ENCODE measurements at places on chromosomes 12 and 14.

DNA sequence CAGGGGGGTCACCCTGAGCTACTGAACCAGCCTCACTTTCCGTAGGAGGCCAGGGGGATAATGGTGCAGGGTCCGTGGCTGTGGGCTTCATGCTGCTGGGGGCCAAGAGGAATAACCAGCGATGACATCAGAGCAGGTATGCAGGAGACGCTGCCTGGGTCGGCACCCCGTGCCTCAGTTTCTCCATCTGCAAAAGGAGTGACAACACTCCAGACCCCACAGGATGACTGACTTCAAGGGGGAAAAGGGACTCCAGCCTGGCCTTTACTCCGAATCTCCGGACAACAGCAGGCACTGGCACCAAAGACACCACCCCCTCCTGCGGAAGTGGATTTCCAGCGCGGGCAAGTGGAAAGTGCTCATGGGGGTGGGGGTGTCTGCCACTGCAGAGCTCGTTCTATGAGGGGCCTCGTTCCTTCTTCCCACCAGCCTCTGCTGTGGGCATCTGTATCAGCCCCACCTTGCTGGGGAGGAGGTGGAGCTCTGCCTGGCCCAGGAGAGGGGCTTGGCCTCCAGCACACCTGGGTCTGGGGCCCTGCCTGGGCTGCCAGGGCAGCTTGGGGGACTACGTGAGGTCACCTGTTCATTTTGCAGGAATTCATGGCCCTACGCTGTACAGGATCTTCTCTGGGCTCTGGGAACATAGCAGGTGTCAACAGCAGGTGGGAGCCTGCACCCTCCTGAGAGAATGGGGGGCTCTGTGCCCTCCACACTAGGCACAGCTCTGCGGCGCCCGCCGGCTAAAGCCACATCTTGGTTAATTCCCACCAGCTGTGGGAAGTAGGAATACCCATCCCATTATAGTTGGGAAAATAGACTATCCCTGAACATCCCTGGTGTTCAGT lies 216.6 kb upstream of the C14orf180 start:
- DNase-seq, result no peak

DNA sequence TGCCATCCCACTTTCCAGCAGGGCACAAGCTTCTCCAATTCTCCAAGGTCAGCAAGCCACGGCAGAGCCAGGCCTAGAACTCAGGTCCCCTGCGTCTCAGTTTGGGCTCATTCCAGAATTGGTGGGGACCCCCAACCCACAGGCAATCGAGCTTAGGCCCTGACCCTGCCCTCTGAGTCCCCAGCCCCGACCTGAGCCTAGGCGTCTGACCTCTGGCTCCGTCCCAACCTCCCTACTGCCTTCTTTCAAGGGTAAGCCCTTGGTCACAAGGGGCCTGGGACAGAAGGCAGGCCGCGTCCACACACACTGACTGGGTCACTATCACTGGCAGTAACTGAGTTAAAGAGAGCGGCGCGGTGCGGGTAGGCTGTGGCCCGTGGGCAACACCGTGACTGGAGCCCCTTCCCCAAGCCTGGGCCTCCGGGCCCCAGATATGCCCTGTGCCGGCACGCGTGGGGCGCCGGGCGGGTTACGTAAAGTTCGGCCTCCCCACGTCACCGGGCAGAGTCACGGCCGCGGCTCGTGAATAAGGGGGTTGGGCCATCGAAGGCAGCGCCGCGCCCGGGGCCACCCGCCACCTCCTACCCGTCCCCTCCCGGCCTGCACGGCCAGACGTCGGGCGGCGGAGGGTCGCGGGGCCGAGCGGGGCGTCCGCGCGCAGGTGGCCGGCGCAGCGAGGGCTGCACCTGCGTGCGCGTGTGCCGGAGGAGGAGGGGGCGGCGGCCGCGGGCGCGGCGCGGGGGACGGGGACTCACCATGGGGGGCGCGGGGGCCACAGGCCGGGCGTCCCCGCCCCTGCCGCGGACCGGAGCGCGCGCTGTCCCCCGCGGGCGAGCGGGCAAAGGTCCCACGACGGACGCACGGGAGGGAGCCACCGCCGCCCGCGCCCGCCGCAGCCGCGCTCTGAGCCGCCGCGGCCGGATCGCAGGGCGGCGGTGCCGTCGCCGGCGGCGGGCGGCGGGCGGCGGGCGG lies 516 bp downstream of the ANKRD9 start:
- DNase-seq, result no peak

DNA sequence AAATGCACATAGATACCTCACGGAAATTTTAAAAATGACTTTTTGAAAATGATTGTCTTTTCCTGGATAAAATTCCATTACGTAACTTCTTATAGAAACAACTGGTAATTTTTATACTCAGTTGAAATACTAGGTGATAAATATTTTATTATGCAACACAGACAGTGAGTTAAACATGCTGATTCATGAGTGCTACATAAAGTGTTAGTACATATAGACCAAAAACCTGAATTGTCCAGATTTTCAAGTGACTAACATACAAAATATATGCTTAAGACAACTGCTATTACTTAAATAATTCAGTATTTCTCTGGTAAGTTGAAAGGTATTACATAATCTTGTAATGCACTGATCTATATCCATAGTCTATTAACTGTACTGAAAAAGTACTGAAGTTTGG lies 11.9 kb downstream of the PTPRO start:
- DNase-seq, result no peak

DNA sequence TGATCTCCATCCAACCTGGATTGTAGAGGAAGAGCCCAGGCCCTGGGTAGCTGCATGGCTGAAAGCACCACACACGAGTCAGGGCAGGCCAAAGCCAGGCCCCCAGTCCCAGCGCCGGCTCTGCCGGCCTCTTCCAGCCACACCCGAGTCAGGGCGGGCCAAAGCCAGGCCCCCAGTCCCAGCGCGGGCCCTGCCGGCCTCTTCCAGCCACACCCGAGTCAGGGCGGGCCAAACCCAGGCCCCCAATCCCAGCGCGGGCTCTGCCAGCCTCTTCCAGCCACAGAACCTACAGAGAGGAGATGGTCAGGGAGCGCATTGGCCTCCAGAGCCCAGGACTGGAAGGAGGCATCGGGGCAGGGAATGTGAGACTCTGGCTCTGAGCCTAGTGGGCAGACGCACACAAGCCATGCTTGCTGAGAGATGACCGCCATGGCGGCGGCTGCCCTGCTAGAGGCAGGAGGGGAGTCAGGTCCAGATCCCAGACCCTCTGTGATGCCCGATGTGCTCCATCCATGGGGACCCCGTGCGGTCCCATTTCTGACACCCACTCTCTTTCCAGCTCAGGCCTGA lies 30.2 kb downstream of the BEGAIN start:
- no peak for DNase-seq

DNA sequence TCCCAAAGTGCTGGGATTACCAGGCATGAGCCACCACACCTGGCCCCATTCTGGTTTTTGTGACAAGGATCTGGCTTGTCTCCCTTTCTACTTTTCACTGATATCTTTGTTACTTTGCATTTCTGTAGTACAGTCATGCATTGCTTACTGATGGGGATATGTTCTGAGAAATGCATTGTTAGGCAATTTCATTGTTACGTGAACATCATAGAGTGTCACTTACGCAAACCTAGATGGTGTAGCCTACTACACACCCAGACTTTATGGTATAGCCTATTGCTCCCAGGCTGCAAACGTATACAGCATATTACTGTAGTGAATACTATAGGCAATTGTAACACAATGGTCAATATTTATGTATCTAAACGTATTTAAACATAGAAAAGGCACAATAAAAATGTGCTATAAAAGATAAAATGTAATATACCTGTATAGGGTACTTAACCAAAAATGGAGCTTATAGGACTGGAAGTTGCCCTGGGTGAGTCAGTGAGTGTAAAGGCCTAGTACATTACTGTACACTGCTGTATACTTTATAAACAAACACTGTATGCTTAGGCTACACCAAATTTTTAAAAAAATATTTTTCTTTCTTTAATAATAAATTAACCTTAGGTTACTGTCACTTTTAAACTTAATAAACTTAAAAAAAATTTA lies 16.0 kb downstream of the MRPL42 start:
- no peak for DNase-seq

GRCh38 chr14:25488961-25489360 lies 439.0 kb upstream of the STXBP6 start:
- no peak for DNase-seq

- no peak for DNase-seq
These were observed 5.9 kb downstream of the CBX5 start for GRCh38 chr12:54273981-54274380.

GRCh38 chr12:9662488-9662887 lies 7.0 kb upstream of the CLEC2D start:
- DNase-seq, result no peak

GRCh38 chr14:98160901-98161300 lies 1111.1 kb downstream of the BCL11B start:
- no peak for DNase-seq

DNA sequence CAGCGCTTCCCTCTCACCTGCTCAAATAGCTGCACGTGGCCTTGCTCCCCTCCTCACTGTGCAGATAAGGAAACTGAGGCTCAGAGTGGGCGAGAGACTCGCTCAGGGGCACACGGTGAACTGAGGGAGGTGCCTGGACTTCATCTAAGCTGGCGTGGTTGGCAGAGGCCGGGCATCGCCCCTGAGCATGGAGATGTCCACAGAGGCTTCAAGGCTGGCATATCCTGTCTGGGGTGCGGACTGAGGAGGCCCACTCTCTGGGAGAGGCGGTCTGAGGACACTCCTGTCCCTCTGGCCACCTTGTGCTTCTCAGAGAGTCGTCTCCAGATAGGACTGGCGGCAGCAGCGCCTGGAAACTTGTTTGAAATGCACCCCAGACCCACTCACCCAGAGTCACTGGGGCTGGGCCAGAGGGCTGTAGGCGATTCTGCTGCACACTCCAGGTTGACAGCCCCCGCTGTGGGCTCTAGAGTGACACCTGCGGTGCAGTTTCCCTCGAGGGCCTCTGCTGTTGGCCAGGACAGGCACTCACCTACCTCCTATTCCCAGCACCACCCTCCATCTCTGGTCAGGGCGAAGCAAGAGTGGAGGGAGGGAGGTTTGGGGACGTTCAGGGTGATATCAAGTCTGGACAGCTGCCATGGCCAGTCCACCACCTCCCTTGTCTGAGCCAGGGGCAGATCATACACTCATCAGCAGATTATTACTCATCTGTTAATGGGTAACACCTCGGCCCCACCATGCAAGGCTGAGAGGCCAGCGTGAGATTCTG lies 11.2 kb upstream of the LBHD2 start:
- DNase-seq, result no peak

DNA sequence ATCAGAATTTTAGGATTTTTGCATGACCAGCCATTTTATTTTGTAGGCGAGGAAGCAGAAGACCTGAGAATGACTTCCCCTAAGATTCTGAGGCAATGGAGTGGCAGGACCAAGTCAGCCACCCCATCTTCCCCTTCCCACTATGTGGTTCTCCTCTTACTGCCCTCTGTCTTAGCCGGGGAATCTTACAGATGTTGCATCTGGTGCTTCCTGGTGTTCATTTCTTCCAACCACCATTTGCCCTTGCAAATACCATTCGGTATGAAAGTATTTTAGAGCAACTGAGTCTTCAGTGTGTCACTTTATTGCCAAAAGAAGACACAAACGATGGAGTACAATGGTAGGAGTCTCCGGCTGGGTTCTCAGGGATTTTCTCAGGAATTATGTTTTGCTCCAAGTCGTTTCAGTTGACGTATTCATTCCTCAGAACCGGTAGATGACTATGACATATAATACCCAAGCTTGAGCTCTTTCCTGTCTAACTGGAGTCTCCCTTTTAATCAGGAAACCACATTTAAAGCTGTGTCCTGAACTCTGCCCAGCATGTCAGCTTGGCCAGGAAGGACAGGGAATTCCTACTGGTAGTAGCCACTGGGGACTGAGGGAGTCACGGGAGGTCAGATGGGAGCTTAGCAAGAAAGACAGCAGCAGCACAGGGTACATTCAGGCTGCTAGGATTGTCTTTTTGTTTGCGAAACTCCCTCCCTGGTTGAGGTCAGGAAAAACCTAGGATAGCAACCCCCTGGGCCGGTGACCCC lies 87.0 kb downstream of the SAMD4A start:
- no peak for DNase-seq

DNA sequence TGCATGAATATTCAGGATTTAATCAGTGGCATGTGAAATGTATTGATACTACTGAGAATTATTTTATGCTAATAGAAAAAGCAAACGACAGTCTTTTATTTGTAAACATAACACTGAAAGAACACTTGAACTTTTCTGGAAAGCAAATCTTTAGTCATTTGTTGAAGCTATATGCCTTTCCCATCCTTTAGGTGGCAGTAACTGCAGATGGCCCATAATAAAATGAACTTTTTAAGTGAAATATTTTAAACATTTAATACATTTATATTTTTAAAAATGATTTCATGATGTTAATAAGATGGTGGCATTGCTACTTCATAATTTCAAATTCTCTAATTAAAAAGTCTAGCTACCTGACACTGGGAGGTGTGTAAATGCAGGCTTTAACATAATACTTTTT lies 13.9 kb upstream of the KRR1 start:
- no peak for DNase-seq

- DNase-seq, result no peak
These were observed 75.9 kb downstream of the LIN7A start for GRCh38 chr12:80861641-80862378.

DNA sequence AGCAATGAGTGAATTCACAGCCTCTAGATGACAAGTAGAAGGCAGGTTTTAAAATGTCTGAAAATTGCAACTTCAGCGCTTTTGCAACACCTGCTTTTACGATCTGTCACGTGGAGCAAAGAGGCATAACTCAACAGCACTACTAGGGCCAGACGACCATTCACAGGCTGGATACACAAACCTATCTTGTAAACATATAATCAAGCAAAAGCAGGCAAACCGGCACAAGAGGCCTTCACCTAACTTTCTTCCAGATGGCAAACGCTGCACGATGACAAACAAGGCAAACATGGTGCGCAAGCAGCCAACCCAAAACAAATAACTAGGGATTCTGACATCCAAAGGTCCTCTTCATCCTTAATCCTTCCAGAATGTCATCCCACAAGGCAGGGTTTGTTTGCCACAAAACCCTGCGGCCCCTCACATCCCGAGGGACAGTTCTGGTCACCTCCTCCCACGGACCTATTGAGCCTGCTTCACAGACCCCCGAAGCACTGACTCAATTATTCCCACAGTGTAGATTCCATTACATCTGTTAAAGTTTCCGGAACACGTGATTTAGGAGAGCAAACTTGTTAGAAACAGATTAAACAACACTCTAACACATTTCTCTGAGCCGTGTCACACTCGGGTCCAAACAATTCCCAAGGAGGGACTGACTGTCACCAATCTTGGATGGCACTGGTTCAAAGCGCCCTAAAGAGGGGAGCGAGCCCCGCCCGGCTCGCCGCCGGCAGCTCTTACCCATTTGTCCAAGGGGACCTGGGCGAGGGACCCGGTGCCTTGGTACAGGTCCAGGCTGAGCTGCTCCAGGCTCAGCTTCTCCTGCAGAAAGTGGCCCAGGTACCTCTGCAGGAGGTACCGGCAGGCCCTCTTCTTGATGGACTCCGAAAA lies 823 bp downstream of the ATG2B start:
- DNase-seq, result peak; percentile 35

GRCh38 chr12:68812553-68813241 lies 4.7 kb downstream of the MDM2 start:
- DNase-seq, result no peak

GRCh38 chr12:79552192-79552591 lies 138.6 kb downstream of the PAWR start:
- DNase-seq, result no peak

- no peak for DNase-seq
These were observed 17.7 kb upstream of the SERPINA4 start for GRCh38 chr14:94543449-94544124.
